Uterus (tissue), 4 donors: ENCODE measurements at places on chromosomes 4 and X. TPM values are rescaled to one million over a fixed set of nuclear protein-coding genes. Genes with fewer than 3 reads are reported as not detected.

CSAG1 gene
- not detected for total RNA-seq

DNA sequence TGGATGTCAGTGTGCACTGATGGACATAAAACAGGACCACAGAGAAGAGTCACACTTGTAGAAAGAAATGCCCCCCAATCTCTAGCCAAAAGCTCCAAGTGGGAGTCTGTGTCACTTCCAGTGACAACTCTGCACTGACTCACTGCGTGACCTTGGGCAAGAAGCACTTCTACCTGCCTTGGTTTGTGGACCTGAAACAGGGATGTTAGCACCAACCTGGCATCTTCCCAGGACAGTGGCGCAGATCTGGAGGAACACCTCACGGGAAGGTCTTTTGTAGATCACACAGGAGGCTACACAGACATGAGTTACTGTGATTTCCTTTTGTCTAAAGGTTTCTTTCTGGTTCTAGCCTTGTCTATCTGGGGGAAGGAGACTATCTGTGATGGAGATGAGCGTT lies 80.5 kb upstream of the DHRSX start:
- DNase-seq: no peak

DNA sequence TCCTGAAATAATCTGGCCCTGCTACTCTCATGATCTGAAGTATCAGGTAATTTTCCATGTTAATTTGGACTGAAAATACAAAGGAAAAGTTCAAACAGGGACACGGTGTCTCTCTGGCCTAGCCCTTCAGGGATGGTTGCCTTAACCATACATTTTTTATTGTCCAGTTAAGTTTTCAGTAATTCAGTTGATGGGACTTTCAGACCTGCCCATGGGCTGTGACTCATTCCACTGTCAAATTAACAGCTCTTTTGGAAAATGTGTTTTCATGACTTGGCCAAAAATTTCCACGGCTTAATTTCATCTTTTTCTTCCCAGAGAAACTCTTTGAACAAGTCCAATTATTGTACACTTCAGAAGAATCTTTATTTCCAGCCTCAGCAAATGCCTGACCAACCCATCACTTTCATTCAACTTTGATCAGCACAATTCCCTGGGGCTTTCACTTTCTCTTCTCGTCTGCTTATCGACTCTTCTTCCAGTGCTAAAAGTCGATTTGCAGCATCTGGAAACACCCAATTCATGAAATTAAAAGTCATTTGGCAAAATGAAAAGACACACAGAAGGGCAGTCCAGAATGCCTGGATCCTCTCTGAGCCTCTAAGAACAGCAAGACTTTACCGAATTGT lies 293.9 kb downstream of the RAB28 start:
- no peak for DNase-seq

PCDH10 gene
- total RNA-seq: 3.1 TPM
